Ascending aorta (tissue), 2 donors: ENCODE measurements at places on chromosomes 4 and X. TPM values are rescaled to one million over a fixed set of nuclear protein-coding genes. Genes with fewer than 3 reads are reported as not detected.
A peak's percentile ranks its signal among the peaks of the same experiment; 100 is the strongest.

- DNase-seq = no peak
These were observed 56.6 kb upstream of the MAB21L2 start for GRCh38 chr4:150525321-150525868.

GRCh38 chrX:18879144-18879543 is 104.8 kb downstream of the PHKA2 start:
- peak; percentile 57 for DNase-seq

DNA sequence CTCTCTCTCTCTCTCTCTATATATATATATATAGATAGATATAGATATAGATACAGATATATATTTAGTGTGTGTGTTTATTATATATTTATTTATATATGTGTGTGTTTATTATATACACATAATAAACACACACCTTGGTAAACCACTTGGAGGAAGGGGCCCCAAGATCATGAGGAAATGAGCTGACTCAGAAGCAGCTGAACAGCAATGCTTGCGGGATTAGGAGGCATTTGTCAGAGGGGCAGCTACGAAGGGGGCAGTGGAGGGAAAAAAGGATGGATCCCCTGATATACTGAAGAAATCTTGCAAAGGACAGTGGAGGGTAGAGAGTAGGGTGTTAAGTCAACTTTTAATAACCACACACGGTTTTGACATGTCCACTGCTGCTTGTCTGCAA is 120.0 kb upstream of the SORBS2 start:
- DNase-seq = no peak

GRCh38 chr4:159443975-159444374 is 341.1 kb downstream of the RAPGEF2 start:
- no peak for DNase-seq

- DNase-seq = no peak
These were observed 253.3 kb upstream of the EPHA5 start for GRCh38 chr4:65923616-65924015.

GRCh38 chr4:120481756-120482155 is 415.1 kb upstream of the MAD2L1 start:
- no peak for DNase-seq

GRCh38 chr4:37138019-37138653 is 106.4 kb upstream of the NWD2 start:
- DNase-seq = no peak

THAP9 gene
- total RNA-seq = 0.32 TPM

TASL gene
- total RNA-seq = not detected

- DNase-seq = no peak
These were observed 136.5 kb downstream of the PJA1 start for GRCh38 chrX:69028761-69029120.

DNA sequence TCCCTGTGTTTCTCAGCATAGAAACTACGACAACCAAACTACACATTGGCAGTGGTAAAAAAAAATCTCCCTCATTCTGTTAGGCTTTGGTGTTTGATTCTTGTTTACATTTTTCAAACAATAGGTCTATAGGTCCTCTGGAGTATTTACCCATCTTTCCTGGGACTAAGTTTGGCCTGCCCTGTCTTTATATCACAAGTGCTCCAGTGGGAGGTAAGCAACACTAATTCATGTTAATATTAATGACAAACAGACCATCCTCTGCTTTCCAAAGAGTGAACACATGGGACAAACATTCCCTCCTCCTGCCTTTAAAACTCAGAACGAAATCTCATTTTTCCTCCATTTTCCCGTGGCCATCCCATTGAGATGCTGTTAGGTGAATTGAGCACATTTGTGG is 514.1 kb upstream of the INTU start:
- DNase-seq = no peak

GRCh38 chr4:107044170-107044569 is 8.1 kb upstream of the DKK2 start:
- no peak for DNase-seq

DCAF4L1 gene
- total RNA-seq = 0.11 TPM

DNA sequence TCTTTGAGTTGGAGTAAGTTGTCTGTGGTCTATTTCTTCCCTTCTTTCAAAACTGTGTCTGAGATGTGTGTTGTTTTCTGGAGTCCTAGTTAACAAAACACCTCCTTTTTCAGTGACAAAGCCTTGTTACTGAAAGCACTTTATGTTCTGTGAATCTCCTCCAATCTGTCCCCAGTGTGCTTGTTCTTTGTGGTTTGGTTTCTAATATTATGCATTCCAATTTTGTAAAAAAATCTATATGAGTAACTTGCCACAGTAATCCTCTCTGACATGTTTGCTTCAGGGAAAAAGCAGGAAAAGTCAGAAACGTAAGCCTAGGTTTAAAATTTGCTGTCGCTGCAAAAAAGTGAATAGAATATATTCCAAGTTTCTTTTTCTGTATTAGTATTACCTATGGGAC is 12.4 kb downstream of the PRRG1 start:
- DNase-seq = no peak

DNA sequence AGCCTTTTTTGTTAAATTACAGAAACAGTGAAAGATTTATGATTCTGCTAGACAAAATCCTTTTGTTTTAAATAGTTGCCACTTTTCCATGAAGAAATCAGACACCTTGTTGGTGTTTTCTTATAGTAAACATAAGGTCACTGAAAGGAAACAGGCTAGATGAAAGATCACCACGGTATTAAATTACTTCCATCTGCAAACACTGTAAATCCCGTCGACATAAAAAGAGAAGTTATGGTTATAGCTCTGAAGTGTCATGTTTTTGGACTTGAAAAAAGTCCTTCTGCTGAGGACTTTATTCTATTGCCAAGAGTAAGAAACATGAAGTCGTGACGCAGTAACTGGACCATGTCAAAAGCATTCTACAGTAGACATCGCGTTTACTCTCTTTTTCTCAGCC is 567.6 kb upstream of the SLIT2 start:
- no peak for DNase-seq

DNA sequence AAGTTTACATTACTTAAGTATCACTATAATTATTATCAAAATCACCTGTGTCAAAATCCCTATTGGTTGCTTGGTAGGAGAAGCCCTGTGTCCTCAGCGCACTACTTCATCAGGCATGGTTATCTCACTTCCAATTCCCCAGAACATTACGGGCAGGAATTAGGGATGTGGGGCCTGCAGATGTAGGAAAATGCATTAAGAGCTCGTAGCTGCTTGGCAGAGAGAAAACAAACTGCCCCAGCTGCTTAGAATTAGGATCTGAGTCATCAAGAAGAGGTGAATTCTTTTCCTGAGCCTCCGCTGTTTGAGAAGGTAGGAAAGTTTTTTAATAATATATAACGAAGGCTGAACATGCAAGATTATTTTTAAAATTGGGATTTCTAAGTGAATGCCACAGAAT is 31.1 kb upstream of the CLNK start:
- no peak for DNase-seq

SSX5 gene
- total RNA-seq = not detected

ARL13A gene
- not detected for total RNA-seq

- DNase-seq = no peak
These were observed 46.3 kb downstream of the SH3KBP1 start for GRCh38 chrX:19840899-19841648.

- no peak for DNase-seq
These were observed 2.9 kb downstream of the SEC24B start for GRCh38 chr4:109436504-109436903.

DUSP9 gene
- total RNA-seq = not detected

WAS gene
- total RNA-seq = 29.5 TPM

HSFX4 gene
- total RNA-seq = not detected

DNA sequence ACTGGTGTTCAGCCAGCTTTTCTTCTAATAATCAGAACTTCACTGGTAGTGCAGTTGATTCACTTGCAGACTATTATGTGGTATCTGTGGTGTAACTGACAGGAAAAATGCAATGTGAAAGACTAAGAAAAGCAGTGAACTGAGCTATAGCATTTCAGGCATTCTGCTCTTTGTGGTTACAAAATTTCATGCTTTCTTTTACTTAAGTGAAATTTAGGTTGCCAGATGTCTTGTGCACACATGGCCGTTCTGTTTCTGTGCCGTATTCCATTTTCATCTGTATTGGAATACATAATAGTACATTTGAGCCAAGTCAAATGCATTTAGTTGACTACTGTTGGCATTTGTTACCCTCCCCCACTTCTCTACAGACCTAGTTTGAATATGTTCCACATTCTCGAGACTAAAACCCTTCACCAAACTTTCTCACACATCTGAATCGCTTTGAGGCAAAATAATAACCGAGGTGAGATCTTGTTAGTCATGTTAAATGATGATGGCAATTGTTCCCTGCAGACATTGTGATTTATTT is 8.2 kb downstream of the RTL3 start:
- DNase-seq = no peak

HSPA4L gene
- total RNA-seq = 5.5 TPM

DNA sequence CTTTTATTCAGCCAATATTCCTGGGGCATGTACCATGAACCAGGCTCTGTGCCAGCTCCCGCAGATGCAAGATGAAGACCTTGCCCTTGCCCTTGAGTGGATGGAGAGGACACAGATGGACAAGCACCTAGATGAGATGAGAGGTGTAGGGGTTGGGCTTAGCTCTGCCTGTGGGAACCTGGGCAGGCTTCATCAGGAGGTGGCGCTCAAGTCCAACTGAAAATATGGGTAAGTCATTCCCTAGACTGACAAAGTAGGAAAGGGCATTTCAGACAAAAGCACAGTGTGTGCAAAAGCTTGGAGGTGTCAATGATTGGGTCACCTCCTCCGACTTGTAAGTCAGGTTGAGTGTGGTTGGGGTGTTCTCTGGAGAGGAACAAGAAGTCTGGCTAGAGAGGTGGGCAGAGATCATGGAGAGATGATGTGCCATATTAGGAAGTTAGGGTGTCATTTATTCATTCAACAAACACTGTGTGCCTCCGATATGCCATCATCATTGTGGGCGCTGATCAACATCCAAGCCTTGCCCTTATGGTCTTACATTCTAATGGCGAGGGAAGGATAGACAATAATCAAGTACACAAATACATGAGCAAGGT is 64.6 kb downstream of the ANAPC4 start:
- DNase-seq = peak; percentile 60

DNA sequence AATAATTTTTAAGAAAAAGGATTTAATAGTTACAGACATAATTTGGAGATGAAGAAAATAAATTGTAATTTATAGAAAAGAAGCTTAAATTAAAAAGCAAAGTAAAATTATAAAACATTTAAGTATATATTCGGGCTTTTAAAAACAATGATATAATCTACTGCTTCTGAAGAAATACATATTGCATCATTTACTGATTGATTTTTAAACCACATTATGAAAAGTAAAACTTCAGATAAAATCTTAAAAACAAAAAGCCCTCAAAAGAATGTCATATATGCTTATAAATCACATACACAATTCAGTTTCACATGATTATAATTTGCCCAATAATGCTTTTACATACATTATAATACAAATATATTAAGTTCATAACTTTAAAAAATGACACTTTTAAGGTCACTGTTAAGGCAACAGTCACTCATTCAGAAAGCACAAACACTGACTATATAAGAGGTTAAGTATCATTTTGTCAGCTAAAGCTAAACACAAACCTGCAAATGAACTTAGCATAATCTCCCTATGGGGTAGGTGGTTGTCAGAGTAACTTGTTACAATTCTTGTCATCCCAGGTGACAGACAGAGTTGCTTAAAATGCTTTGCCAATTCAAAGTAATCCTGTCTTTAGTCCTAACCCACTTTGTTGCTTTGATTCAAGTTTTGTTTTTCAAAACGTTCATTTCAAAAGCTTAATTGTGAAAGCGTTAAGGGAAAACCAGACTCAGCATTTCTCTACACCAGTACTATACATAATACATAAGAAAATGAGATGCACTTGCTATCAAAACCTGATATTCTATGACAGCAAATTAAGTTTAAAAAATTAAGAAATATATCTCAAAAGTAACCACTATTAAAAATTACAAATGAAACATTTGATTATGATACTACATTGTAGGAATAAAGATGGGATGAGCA is 90.6 kb upstream of the MAB21L2 start:
- no peak for DNase-seq
